ENCODE measurements at places on chromosomes 6 and 20.

DNA sequence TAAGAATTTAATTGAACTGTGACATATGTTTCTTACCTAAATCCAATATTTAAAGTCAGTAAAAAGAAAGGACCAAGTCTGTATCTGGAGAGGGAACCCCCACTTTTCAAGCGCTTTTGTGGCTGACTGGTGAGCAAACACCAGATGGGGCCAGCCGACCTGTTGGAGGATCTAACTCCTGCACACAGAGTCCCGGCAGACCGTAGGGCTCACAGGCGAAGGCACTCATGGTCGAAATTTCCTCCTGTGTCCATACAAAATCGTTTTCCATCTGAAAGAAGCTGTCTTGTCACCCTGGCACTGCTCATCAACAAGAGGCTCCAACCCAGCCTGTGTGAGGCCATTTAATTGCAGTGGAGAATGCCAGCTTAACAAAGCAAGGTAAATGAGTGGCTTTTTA is 94.0 kb downstream of the SCML4 start:
- DNase-seq, result no peak

- DNase-seq, result no peak
These were observed at the start of gene RSPO3 for GRCh38 chr6:127118298-127119101. Gene RSPO3 (plus strand): TSS chr6:127118671. CDS start chr6:127119193, 522 bp downstream.

GRCh38 chr20:59307270-59307669 is 6.9 kb downstream of the EDN3 start:
- DNase-seq, result no peak

GRCh38 chr6:47924001-47924400 is 142.2 kb downstream of the OPN5 start:
- no peak for DNase-seq

DNA sequence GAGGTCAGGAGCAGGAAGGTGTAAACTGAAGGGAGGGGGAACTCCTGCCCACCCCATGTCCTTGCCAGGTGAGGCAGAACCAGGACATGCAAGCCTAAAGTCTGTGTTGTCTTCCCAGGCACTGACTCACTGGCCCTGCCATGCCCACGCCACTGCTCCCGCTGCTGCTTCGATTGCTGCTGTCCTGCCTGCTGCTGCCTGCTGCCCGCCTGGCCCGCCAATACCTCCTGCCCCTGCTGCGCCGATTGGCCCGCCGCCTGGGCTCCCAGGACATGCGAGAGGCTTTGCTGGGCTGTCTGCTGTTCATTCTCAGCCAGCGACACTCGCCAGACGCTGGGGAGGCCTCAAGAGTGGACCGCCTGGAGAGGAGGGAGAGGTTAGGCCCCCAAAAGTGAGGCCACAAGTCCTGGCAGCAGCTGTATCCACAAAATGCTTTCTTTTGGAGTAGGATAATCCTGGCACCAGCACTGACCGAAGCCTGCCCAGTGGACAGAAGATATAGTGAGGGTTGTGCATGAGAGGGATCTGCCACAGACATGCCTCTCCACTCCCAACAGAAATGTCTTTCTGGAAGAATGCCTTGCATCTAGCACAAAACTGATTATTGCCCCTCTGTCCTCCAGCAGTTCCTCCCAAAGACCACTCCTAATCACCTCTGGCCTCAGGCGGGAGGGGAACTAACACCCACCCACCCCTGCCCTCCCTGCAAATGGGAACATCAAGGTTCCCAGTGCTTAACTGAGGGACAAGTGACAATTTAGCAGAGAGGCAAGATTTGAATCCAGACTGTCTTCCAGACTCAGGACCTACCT is 812 bp downstream of the MYMX start:
- DNase-seq, result no peak

DNA sequence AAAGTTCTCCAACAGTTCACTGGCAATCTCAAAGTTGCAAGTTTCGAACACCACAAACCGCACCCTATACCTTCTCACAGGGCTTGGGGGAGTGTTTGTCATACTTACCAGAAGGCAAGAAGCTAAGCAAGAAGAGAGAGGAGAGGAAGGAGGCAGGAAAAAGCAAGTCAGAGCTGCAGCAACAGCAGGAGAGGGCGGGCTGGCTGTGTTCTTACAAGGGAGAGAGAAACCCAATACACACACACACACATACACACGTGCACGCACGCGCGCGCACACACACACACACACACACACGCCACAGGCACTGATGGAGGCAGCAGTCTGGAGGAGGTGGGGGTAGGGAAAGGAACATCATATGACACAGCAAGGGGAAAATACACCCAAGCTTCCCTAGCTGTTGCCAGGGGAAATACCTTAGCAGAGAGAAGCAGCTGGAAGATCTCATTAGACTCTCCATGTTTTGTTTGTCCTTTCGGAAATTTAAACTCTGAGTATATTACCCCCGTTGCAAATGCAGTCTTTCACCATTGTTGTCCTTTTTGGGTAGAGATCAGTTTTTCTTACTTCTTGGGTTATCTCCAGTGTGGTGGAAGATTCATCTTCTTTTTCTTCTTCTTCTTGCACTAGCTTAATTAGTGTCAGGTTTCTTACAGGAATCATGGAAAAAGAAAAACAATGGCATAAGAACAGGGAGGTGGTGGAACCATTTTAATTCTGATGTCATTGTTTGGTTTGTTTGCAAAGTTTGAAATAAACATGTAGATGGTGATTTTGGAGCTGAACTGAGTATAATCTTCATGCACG is at the start of gene TXLNB:
TXLNB (minus strand) TSS at position 186 of the 807 bp plus-strand sequence. CDS start 3,099 bp downstream, outside the sequence.
- DNase-seq, result peak; percentile 56

- no peak for DNase-seq
These were observed 546.0 kb downstream of the FRK start for GRCh38 chr6:115514656-115515055.

DNA sequence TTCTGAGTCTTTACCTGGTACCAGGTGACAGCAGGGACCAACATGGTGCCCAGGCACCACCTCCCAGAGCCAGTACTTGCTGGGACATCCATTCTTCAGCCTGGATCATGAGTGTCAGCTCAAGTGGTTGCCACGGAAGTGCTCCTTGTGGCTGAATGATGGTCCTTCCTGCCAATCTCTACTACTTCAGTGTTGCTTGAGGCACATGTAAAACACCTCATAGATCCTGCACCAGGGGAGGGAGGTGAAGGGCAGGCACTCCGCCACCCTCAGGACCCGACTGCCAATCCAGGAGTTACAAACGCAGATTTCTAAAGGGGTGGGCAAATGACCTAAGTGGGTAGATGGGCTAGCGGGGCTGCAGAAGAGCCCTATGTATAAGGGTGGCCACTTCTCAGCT is 226.0 kb downstream of the PREX1 start:
- no peak for DNase-seq

GRCh38 chr20:52312132-52312729 is 120.7 kb upstream of the ZFP64 start:
- peak; percentile 30 for DNase-seq

GRCh38 chr6:142984386-142984785 is 39.4 kb upstream of the HIVEP2 start:
- no peak for DNase-seq

GRCh38 chr6:55180258-55180657 is 5.9 kb downstream of the HCRTR2 start:
- DNase-seq, result no peak

DNA sequence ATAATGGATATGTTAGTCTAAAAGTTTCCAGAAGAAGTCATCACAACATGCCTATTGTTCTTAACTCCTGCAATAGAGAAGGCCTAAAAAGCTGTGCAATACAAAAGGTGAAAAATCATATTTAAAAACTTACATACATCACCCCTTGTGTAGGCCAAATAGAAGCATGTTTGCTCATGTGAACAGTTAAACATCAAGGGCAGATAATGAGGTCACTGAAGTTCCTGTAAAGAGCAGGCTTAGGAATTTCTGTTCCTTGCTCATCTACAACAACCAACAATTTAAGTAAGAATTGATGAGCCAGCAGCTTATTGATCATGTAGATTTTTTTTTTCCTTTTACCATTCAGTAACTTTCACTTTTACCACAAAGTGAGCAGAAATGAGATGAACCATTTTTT is 7.5 kb upstream of the NUP153 start:
- no peak for DNase-seq

GRCh38 chr20:43507150-43508080 is at the start of gene L3MBTL1:
Gene L3MBTL1 (plus strand): TSS chr20:43507697. CDS start chr20:43513504, 5,807 bp downstream.
- no peak for DNase-seq

- DNase-seq, result no peak
These were observed 318.2 kb upstream of the RGS17 start for GRCh38 chr6:153449279-153449678.

GRCh38 chr6:168372889-168373288 is 53.3 kb upstream of the DACT2 start:
- no peak for DNase-seq

DNA sequence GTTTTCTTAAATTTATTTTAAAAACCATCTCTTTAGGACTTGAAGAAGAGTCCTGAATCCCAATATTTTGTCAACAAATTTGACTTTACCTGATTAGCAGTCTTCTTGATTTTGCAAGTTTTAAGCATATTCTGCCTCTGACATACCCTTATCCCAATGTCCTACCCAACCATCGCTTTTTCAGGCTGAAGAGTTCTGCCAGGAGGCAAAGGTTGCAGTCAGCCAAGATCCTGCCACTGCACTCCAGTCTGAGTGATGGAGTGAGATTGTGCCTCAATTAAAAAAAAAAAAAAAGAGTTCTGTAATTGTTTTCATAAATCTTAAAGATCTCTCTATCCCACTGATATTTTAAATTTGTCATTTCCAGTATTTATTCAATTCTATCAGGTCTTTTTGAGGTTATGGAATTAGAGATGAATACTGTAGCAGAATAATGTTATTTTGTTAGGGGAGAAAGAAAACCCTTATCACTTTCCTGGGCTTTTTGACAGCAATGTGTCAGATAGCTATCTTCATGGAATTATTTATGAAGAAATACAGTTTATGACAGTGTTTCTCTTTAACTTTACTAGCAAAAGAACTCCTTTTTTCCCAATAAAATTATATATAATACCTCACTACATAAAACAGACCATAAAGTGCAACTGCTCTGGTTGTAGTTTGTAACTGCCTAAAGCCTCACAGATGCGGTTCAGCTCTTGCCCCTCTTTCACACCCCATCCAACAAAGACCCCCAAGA is 78.2 kb downstream of the IBTK start:
- no peak for DNase-seq

DNA sequence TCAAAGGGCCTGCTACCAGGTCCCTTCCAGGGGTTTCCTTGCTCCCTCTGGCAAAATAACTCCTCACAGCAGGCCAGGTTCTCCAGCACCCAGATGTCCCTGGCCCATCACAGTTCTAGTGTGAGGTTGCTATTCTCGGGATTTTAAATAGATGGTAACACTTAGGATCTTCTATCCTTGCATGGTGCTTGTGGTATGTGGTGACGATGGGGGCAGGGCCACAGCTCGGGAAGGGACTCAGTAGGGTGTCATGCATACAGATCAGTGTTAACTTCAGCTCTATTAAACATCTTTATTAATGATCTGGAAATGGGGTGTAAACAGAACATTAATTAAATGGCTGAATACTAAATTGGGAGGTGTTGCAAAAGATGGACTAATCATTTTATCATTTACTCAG is 323.8 kb downstream of the QKI start:
- DNase-seq, result no peak

DNA sequence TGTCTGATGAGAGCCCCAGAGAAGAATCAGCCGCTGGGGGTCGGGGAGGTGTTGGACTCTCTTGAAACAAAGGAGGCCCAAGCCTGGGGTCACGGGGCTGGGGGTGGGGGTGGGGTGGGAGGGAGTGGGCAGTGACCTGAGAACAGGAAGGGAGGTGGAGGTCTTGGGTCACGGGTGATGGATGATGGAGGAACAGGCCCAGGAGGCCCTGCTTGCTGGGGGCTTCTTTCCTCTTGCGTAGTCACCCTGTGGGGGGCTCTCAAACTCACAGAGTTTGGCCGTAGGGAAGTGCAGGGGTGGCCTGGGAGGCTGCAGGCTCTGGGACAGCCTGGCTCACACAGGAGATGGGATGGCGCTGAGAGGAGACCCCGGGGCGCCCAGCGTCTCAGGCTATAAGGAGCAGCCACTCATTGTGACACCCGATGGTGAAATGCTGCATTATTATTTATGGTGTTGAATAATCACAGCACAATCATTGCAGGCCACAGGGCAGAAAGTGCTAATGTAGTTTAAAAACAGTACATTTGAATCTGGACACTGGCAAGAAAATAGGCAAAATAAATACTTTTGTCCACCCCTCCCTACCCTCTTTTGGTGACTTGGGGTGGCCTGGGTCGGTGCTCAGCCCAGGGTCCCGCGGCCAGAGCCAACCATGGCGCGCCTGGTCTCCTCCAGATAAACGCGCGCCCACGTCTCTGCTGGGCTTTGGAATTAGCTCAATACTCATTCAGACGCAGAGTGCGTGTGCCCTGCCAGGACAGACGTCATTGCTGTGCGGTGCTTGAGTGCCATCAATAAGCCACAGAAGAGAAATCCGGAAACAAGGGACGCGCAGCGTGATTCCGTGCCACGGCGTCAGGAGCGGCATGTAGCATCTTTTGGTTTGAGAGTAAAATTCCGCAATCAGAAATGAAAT is 27.3 kb upstream of the BHLHE23 start:
- DNase-seq, result no peak

DNA sequence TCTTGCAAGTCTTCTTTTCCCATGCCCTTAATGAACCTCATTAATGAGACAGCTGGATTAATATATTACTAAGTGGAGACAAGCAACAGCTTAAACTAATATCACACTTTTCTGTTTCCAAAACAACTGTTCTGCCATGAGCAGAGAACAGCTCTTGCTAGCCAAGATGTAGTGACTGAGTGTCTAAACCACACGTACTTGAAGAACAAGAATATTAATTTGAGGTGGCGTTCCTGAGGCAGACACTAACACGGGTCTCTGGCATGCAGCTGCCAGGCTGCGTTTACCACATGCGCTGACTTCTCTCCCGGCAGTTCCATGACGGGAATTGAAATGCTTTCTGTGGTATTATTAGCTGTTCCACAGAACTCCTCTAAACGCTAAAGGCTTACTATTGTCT is 80.6 kb downstream of the FNDC1 start:
- no peak for DNase-seq

DNA sequence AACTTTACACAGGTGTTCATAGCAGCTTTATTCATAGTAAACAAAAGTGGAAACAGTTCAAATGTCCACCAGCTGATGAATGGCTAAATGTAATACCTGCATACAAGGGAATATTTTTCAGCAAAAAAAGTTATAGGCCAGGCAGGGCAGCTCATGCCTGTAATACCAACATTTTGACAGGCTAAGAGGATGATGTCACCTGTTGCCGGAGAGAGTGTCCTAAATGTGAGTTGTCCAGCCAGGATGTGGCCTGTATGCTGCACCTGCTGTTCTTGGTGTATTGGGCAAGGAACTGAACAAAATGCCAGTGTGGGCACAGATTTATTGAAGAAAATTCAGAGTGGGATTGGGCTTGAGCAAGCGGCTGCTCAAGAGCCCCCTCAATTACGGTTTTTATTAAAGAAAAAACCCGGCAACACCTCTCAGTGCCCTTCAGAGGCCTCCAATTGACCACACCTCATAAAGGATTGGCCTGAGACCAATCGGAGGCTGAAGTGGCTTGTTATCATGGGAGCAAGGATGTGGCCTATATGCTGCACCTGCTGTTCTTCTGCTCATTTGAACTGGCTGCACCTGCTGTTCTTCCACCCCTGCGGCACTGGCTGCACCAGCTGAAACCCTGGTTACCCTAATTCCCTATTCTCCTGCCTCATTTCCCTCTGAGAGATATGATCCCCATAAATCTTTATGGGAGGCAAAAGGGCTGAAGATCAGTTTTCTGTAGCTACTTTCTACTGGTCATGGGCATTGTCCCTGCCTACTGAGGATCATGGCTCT is 164.3 kb upstream of the PROKR2 start:
- DNase-seq, result no peak

All from effector CD4-positive, alpha-beta T cell (primary cell).